ENCODE measurements at places on chromosomes 5 and 9.

GRCh38 chr9:133948131-133948530 is 44.0 kb downstream of the VAV2 start:
- no peak for DNase-seq

- peak; percentile 61 for DNase-seq
These were observed 18.4 kb upstream of the TCF7 start for GRCh38 chr5:134095887-134096589.

DNA sequence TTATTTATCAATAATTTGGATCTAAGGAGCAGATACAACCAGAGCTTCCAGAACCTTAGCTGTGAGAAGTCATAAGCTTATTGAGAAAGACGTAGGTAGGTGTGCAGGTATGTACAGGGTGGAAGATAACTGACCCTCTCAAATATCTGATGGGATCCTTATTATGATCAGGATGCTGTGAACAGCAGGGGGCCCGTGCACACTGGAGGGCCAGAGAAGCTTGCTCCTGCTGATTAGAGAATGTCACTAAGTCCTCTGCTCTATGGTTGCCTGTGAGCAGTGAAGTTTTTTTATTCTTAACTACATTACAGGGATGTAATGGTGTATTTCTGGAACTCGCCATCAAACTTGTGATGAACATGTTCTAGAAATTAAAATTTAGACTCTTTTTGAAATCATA is 108.9 kb upstream of the POU5F2 start:
- DNase-seq = no peak

- DNase-seq = no peak
These were observed 5.0 kb downstream of the SMAD5 start for GRCh38 chr5:136137497-136138220.

DNA sequence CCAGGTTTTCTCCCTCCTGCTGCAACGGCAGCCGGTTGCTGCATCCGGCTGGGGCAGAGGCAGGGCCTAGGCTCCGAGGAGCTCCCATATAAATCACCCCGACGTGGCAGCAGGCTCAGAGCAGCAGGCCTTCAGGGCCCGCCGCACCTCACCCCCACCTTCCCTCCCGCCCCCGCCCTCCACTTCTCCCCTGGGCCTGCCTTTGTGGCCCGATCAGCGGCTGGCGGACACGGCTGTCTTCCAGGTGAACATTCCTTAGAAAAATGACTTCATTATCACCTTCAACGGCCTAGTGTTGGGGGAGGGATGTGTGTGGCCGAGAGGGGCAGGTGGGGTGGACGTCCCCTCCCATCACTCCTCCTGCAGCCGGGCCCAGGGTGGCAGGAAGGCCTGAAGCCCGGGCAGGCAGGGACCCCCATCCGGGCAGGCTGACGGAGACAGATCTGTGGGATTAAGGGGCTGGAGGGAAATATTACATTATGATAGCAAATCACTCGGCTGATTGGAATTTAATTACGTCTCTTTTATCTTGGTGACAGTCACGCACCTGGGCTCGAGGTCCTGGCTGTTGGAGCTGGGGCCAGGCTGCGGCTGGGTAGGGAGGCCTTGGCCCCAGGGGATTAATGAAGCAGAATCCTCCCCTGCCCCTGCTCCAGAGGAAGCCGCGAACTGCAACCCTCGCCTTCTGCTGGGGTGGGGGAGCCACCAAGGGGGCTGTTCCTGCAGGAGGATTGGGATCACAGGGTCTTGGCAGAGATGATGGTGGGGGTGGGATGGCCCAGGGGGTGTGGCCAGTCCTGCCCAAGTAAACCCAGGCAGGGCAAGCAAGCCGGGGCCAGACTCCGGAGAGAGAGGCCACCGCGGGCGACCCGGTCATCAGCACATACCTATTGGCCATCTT is 38.4 kb upstream of the RXRA start:
- no peak for DNase-seq

DNA sequence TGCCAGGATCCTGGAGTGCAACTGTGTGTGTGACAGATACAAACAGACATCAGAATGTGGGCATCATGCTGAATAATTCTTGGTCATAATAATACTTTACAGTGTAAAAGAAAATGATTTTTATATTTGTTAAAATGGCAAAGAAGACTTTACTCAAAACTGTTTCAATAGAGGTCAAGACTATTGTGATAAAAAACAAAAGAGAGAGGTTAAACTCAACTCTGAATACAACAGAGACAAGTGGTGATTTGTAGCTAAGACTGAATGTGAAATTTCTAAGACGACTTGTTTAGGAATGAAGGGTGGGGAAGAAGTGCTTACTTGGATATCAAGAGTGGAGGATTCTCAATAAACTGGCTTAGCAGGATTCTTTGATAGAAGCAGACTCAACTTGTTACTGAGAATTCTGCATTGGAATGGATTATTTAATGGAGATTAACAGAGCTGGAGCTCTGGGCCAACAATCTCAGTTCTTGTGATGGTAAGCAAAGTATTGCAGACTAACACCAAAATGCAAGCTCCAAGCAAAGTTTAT is 457.4 kb upstream of the CDH18 start:
- DNase-seq = no peak

- DNase-seq = no peak
These were observed 15.2 kb upstream of the AFAP1L1 start for GRCh38 chr5:149256451-149256850.

- no peak for DNase-seq
These were observed 3.8 kb downstream of the WDR36 start for GRCh38 chr5:111095982-111096381.

DNA sequence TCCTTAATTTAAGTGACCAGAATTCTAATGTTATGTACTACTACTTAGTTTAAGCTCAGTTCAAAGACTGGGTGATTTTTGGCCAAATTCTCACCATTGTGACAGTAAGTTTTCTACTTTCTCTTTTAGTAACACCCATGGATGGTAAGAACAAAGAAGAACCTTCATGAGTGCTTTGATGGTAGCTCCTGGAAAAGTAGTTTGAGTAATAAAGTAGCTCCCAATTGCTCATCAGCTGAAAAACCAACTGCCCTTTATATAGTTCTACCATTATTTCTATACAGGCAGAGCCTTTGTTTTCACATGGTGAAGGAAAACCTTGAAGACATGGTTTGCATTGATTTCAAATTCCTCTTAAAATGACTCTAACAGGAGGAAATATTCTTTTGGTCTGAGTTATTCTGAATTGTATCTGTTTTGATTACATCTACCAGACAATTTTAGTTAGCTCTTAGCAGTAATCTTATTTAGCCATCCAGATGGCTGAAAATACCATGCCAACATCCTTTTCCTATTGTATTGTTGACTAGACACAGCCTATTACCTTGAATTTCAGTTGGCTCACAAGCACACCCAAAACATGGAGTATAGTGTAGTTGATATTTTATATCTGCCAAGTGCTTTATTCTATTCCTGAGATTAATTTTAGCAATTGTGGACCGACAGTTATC is 23.7 kb upstream of the STARD4 start:
- DNase-seq = no peak

DNA sequence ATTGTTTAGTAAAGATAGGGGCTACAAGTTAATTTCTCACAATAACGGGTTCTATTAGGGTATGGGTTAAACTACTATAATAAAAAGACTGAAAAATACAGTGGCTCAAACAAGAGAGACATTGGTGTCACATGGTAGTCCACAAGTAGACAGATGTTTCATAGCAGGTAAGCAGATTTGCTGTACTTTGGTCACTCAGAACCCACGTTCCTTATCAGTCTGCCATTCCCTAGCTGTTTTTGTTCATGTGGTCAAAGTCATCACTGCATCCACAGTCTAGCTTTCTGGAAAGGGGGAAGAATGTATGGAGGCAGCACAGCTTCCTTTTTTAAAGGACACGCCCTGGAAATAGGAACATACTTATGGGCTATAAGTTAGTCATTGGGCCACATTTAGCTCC is 73.0 kb downstream of the SLC12A2 start:
- DNase-seq = peak; percentile 6

DNA sequence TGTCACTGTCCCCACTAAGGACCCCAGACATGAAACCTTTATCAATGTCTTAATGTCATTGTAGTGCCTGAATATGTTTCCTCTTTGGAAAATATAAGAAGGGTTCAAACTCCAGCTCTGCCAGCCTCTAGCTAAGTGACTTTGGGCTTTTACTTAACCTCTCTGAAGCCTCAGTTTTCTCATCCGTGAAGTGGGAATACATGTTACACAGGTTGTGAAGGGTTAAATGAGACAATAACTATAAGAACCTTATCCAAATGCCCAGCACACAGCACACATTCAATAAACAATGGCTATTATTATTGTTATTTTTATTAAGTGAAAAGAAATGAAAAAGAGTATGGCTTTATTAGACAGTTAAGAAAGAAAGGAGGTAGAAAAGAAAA is 15.7 kb upstream of the IGFBPL1 start:
- no peak for DNase-seq

DNA sequence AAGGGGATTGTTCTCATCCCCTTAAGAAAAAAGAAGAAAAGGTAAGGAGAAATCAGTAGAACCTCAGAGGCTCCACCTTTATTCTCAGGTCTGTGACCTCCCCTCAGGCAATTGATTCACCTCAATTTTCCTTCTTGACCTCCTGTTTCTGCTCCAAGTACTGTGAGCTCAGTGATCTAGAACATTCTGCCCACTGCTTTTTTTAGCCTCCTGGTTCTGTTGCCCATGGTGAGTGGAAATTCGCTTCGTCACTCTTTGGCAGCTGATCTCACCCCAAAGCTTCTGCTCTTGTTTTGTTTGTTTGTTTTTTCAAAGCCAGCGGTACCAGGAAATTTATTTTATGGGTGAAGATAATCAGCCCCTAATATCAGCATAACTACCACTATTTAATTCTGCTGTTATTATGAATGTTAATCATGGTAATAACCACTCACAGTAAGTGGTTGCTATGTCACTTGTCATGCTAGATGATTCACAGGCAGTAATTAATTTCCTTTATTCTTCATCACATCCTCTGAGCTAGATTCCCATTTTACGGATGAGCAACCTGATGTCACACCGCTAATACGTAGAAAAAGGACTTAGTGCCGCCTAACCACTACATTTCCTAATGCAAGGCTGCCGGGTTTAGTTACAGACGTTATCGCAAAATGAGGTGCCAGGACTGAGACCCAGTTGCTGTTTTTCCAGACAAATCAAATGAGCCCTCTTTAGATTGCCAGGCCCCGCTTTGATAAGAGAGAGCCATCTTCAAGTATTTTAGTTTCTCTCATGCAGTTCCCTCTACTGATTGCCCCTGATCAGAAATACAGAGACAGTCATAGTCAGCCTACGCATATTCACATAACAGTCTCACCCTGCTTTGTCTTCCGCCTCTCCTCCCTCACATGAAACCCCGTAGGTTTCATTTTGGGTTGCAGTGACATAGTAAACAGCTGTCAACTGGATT is 78.2 kb downstream of the CYFIP2 start:
- no peak for DNase-seq

- DNase-seq = no peak
These were observed 29.1 kb downstream of the ADAMTS2 start for GRCh38 chr5:179316111-179316551.

DNA sequence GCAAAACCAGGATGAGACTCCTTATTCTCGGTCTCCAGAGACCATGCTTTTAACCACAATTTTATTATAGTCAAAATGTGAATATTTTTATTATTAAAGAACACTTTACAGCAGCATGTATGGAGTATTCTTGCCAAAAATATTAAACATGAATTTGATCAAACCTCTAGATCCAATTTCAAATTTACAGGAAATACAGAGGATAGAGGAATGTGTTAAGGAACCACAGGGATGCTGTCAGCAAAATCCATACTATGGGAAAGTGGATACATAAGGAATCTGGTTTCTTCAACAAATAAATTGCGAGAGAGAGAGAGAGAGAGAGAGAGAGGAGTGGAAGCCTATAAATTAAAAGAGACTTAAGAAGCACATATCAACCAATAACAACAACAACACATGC is 348.2 kb upstream of the NUDT12 start:
- no peak for DNase-seq

DNA sequence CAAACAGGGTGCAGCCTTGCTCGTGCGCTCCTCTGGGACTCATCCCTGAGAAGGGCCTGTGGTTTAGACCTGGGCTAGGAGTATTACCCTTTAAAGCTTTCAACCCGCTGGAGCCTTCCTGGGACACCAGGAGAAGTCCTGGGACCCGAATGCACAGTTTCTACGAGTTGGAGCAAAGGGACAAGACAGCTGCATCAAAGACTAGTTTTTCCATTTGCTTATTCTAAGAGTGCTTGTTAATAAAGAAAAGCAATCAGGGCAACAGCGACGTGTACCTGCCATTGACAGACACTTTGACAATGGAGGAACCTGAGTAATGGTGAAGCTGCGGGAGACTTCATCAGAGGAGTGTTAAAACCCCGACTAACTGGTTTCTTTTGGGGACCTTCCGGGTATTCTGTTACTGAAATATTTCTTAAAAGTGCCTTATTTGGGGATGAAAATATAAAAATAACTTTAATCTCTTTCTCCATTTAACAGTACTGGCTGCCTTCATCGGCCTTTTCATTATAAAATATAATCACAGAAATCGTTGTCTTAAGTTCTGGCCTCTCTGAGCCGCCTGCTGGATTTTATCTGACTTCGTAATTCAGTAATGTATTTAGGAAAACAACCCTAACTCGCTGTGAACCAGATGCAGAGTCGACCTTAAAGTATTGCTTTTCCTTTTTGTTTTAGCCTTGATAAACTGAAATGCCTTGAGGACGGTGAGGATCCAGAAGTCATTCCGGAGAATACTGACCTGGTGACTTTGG is 732 bp downstream of the SNAPC3 start:
- peak; percentile 57 for DNase-seq

DNA sequence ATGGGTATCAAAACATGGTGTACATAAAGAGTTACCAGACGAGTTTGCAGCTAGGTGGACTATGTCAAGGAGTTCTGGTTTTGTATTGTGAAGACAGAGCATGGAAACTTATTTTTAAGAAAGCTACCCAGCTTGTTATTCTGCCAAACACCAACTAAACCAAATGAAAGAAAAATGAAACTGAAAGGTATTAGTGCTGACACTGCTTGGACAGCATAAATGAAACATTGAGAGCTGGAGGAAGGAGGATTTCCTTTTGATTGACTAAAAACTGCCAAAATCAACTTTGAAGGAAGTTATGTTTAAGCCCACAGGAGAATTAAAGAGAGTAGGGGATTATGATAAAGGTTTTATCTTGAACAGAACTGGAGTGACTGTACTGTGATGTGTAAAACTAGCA is 766.2 kb downstream of the PTPRD start:
- no peak for DNase-seq

DNA sequence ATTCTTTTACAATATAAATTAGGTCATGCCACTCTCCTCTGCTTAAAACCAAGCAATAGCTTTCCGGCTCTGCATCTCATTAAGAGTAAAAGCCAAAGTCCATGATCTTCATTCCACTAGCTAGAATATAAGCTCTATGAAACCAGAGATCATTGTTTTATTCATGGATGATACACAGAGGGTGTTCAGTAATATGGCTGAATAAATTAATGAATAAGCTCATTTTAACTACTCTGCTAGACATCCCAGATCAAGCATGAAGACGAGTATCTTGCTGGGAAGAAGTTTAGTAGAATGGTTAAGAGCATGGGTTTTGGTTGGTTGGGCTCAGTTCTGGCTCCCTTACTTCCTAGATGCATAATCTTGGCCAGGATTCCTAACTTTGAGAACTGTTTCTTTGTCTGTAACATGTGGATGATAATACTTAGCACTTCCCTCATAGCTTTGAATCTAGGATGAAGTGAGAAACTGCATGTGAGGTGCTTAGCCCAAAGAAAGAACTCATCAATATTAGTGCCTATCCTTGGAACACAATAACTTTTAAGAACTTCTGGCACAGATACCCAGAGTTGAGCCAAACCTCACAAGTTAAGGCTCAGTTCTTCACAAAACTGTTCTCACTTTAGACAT is 106.8 kb downstream of the MSX2 start:
- no peak for DNase-seq

Measured in cardiac fibroblast (primary cell).